ENCODE measurements at places on chromosomes 12 and 14. TPM values are rescaled to one million over a fixed set of nuclear protein-coding genes. Genes with fewer than 3 reads are reported as not detected.

Gene APPL2
- total RNA-seq, result 22.6 TPM

- no peak for DNase-seq
Observed at GRCh38 chr14:50999726-51000125, 55.4 kb upstream of the PYGL start.

DNA sequence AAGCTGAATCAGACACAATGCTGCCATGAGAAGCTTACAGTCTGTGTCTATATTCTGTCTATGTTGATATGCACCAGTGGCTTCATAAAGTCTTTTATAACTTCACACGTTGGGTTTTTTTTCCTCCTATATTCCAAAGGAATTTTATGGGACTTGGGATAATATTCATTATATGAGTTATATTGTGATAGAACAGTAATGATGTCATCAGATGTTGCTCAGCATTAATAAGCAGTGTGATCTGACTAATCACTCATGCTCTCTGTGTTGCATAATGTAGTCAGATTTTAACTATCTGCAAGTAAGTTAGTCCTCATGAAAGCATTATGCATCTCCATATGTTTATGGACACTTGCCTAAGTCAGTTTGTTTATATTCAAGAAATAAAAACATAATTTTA is 159.6 kb downstream of the PLCZ1 start:
- DNase-seq, result no peak

GRCh38 chr12:42097971-42098370 is 46.7 kb downstream of the GXYLT1 start:
- no peak for DNase-seq

GRCh38 chr14:32102152-32102787 is 25.2 kb downstream of the ARHGAP5 start:
- DNase-seq, result no peak

DNA sequence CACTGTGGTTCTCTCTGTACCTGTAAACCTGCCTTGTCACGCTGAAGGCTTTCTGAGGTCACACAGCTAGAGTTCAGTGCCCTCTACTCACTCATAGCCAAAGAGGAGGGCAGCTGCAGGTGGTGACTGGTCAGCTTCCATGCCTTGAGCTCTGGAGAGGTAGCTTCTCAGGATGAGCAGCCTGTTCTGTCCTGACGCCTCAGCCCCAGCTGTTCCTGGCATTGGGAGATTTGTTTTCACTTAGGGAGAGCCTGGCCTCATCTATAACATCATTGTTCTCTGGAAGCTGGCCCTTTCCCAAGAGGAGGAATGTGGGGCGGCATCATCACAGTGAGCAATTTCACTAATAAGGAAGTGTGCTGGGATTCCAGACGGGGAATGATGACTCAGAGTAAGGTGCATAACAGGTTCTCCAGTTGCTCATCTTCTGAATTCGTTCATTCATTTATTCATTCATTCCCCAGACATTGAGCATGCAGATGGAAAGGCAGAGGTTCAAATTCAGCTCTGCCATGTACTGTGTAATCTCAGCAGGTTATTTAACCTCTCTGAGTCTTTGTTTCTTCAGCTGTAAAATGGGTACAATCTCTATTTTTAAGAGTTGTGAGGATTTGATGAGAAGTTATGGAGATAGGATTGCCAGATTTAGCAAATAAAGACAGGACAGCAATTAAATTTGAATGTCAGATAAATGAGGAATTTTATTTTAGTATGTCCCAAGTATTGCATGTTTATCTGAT is 255.8 kb upstream of the CRY1 start:
- peak; percentile 94 for DNase-seq

Gene FOXG1
- not detected for total RNA-seq

DNA sequence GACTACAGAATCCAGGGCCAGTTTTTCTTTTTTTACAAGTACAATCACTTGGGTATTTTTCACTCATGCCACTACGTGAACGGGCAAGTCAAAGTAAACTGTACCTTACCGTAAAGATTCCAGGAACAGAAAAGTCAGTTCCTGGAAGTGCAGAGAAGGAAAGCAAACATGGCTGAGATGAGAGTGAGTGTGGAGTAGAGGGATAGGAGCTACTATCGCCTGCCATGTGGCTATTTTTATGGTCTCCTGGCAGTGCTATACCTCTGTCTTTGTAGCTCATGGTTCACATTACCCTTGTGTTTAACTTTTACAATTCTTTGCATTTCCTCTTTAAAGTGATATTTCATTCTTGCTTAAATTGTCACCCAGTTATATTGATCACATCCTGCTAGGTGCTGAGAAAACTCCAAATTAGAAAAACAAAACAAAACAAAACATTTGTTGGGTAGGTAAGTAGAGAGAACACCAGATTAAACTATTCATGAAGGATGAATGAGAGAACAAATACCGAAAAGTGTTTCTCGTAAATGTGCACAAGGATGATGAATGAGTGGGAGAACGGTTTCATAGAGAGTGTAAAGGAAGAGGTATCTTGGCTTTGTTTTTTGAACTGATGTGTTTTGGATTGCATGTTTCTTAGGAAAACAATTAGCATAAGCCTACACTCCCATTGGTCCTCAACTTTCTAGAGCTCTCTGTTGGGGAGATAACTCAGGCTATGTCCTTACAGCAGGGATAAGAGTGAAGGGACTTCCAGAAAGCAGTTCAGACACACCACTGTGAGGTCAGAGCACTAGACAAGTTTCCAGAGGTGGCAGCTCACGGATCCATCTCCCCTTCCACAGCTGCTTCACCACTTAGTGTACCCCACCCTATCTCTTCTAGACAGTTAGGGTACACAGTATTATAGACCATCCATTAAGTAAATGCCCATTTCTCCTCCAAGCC is 163.7 kb downstream of the IPO8 start:
- DNase-seq, result no peak

DNA sequence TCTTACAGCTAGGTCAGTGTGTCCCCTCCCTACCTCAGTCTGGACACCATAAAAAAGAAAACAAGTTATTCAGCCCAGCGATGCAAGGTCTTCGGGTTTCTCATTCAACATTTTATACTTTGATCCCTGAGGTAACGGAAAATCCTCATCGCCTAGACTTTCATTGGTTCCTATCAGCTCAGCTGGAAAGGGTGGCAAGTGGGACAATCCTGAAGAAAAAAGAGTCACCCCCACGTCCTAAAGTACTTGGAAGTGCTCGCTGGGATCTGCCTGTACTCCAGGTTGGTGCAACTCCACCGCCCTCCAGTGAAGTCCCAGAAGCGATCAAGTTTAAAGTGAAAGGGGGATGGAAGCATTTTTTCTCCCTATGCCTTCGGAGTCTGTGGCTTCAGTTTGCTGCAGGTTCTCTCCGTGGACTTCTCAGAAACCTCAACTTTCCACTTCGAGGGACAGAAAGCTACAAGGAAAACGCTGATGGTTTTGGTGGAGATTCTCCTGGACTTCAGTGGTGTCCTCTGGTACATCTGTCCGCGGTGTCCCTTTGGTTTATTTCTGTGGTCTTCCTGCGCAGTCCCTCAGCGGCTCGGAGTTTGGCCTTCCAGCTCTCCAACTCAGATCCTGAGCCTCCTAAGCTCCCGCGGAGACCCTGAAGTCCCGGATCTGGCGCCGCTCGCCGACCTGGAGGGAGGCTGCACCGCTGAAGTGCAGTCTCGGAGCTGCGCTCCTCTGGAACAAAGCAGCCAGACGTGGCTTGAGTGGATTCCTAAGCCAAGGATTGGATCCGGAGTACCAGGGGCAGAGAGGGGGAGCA is 1.8 kb upstream of the LRFN5 start:
- DNase-seq, result no peak

Gene HOXC10
- 3.8 TPM for total RNA-seq

Gene ANO6
- total RNA-seq, result 36.7 TPM

GRCh38 chr12:53099071-53099882 is 1.8 kb downstream of the IGFBP6 start:
- peak; percentile 89 for DNase-seq

DNA sequence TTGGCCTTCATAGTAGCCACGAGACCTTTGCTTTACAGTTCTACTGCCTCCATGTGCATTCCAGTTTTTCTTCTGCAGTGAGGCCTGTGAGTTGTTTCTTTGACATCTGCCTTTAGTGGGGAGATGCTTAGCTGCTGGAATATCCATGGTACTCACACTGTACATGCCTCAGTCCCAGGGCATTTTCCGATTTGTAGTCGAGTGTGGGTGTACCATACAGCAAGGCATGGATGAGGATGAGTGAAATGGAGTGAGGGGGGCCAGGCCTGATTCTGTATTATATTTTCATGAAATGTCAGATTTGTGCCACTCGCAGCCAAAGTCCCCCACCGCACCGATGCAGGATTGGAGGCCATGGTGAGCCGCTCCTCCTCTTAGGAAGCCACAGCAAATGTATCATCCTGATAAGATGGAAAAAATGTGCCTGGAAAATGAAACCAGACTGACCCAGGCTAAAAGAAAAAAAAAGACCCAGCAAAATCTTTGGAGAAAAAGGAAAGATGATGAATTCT is 173.0 kb downstream of the ADGRD1 start:
- no peak for DNase-seq

- DNase-seq, result no peak
Observed at GRCh38 chr12:27657296-27657695, 39.0 kb upstream of the REP15 start.

DNA sequence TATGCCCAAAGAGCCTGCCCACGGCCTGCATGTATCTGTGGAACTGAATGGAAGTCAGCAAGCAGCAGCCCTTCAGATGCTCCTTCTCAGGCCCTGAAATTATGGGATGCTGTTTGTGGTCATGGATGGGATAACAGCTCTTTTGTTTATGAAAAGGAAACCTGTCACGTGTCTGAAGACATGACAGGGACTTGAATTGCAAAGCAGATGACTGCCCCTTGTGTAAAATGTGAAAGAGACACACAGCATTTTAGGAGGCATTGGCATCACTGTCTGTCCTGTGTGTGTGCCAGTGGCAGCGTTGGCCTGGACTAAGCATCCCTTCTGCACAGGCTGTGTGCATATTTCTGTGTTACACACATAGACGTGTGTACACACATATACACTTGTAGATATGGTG is 192.1 kb downstream of the VRK1 start:
- DNase-seq, result no peak

All from HCT116 (cell line).